ENCODE measurements at places on chromosomes 1 and 21.

DNA sequence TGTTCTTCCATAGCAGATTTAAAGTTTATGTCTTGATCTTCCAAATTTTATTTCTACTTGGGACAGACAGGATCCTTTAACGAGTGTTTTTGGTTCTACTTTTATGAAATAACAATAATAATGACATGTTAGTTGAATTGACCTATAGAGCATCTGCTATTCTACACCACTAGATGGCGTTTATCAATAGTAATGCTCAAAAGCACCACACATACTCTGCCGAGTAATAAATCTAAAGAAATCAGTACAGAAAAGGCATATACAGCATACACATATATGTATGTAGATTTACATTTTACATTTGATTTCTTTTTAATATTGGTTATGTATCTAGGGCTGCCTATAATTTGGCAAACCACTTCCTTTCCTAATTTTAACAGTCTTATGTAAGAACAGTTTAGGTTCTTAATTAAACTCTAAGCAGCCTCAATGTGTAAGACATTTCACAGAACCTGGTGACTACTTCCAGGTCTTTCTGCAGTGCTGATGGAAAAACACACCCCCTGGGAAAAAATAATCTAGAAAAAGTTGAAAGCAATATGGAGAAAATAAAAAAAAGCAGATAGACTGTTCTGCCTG is 5.9 kb upstream of the SIPA1L2 start:
- DNase-seq: no peak

DNA sequence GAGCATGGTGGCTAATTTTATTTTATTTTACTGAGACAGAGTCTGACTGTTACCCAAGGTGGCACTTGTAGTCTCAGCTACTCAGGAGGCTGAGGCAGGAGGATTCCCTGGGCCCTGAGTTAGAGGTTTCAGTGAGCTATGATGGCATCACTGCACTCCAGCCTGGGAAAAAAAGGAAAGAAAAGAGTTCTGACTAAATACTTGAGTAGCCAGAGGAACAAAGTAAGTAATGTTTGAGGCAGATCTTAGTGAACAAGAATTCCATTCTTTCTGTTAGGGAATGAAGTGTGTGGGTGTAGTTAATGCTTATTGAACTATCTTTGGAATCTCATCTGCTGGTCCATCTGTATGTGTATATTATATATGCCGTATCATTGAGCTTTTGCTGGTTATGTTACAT is 13.1 kb upstream of the EVI5 start:
- no peak for DNase-seq

DNA sequence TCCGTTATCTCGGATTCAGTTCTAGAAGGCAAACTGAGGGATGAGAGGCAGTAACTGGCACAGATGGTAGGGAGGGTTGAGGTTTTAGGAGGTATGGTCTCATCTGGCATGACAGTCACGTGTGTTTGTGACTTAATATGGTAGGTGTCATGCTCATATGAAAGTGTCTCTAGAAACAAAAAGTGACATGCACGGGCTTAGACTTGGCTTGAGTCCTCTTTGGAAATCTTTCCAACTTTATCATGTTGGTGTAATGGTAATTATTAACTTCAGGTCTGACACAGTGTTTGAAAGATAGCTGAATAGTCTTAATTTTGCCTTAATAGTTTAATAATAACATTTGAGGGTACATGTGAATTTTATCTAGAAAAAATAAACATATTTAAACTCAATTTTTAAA is 218.1 kb downstream of the FMN2 start:
- no peak for DNase-seq

- DNase-seq: no peak
Observed at GRCh38 chr1:203656796-203657747, 30.4 kb downstream of the ATP2B4 start.

DNA sequence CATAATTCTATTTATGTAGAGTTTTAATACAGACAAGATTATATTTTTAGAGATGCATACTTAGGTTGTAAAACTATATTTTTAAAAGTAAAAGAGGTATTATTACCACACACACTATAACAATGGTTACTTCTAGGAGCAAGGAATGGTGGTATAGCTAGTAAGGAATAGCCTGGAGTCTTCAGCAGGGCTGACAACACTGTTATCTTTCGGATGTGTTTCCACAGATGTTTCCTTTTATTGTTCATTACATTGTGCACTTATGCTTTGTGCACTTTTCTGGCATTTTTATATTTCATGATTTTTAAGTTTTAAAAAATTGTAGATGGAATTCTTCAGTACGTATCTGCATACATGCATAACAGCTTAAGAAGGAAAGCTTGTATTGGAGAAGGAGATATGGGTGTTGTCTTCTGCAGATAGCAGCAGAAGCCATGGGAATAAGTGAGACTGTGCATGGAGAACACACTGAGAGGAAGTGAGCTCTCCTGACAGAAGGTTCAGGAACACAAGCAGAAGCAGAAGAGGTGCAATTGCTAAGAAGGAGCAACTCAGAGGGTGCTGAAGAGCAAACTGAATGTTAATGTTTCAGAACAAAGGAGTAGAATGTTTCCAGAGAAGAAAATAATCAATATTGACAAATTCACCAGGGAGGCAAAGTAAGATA is 91.8 kb downstream of the UCHL5 start:
- no peak for DNase-seq

DNA sequence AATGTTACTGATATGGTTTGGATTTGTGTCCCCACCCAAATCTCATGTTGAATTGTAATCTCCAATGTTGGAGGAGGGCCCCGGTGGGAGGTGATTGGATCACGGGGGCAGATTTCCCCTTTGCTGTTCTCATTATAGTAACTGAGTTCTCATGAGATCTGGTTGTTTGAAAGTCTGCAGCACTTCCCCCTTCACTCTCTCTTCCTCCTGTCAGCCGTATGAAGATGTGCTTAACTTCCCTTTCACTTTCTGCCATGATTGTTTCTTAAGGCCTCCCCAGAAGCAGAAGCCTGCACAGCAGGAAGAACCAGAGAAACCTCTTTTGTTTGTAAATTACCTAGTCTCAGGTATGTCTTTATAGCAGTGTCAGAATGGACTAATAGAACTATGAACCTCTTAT is 28.4 kb downstream of the TRIM33 start:
- DNase-seq: no peak

GRCh38 chr1:99441299-99442095 is 177.2 kb downstream of the PLPPR4 start:
- DNase-seq: no peak

- DNase-seq: no peak
Observed at GRCh38 chr21:36945496-36946138, 20.9 kb downstream of the HLCS start.

- DNase-seq: peak; percentile 96
Observed at GRCh38 chr21:44801468-44802395, at the start of gene UBE2G2. Gene UBE2G2, minus strand, starts transcription at chr21:44801820. Its CDS starts 72 bp downstream, at chr21:44801748.

DNA sequence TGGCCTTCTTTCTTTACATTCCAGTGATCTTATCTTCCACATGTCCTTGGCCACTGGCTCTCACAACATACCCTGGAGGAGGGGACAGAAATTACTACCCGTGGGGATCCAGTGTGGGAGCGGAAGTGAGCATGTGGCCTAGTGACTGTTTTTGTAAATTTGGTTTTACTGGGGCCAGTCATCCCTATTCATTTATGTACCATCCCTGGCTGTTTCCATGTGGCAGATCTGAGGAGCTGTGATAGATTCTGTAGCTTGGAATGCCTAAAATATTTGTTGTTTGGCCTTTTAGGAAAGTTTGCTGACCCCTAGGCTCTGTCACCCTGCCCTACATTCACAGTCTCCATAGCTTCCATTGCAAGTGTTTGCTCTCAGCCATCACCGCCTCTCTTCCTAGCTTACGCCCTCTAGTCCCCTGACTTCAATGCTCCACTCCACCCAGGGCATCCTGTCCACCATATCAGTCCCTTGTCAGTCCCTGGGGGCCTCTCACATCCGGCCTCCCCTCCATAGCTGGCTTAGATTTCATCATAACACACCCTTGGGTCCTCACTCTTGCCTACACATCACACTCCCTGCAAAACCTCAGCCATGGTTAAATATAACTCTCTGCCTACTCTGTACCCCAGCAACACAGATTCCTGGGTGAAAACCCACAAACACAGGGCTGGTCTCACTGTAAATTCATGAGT is 25.8 kb downstream of the DHCR24 start:
- DNase-seq: no peak

DNA sequence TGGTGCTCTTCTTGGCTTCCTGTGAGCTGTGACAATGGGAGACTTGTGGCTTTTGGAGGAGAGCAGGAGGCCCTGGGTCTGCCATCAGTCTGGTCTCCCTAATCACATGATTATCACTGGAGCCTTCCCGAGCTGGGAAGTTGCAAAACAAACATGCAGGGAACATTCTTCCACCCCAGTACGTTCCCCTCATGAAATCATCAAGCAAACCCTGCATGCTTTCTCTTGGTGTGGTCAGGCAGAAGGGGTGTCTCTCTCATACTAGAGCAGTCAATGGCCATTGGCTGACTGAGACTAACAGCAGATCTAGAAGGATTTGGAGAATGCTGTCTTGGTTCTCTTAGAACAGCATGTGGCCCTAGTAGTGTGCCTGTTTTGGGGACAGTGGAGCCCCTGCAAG is 111.2 kb downstream of the LIPI start:
- DNase-seq: peak; percentile 23

- no peak for DNase-seq
Observed at GRCh38 chr1:42179275-42179674, 14.7 kb upstream of the GUCA2A start.

DNA sequence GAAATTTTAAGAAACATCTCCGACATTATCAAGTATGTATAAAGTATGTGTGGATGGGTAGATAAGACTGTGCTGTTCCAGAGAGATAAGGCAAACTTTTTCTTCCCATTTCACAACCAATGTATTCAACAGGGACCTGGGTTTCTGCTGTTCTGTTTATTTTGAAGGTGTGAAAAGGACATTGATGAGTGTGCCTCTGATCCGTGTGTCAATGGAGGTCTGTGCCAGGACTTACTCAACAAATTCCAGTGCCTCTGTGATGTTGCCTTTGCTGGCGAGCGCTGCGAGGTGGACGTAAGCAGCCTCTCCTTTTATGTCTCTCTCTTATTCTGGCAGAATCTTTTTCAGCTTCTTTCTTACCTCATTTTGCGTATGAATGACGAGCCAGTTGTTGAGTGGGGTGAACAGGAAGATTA is 174.0 kb downstream of the CRB1 start:
- DNase-seq: no peak

GRCh38 chr1:229984310-229984991 is 82.6 kb upstream of the GALNT2 start:
- DNase-seq: peak; percentile 60
